NCI-H187 (cell line): ENCODE measurements at places on chromosomes 1 and 21.

GRCh38 chr1:145747398-145748247, 28.3 kb downstream of the CD160 start:
- no peak for DNase-seq

GRCh38 chr1:2587860-2588571, 1.4 kb downstream of the PRXL2B start:
- DNase-seq: no peak

GRCh38 chr1:44808063-44808937, at the start of gene BTBD19:
TSS of gene BTBD19 (plus strand) at chr1:44808523. CDS start at chr1:44808821, 298 bp downstream.
- no peak for DNase-seq

DNA sequence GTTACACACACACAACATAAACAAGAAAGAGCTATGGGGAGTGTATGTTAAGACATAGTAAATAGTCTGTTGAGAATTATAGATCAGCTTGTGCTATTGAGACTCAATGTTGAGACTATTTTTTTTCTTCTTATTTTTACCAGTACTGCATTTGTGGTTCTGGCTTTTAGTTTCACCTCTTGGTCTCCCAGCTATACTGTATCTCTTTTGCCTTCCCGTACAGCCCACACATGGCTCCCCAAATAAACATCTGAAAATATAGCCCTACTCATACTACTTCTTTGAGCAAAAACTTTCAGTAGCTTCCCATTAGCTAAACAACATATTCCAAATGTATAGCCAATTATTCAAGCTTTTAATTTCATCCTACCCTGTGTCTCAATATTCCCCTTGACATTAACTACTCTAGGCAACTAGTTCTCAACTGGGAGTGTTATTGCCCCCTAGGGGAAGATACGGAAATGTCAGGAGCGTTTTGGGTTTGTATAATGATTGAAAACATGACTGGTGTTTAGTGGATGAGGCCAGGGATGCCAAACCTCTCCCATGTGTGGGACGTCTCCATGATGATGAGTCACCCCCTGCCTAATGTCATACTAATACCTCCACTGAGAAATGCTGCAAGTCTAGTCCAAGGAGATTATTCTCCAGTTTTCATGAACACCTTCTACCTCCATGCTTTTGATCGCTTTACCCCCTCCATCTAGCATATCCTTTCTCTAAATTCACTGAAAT, 6.8 kb downstream of the RPE65 start:
- no peak for DNase-seq

DNA sequence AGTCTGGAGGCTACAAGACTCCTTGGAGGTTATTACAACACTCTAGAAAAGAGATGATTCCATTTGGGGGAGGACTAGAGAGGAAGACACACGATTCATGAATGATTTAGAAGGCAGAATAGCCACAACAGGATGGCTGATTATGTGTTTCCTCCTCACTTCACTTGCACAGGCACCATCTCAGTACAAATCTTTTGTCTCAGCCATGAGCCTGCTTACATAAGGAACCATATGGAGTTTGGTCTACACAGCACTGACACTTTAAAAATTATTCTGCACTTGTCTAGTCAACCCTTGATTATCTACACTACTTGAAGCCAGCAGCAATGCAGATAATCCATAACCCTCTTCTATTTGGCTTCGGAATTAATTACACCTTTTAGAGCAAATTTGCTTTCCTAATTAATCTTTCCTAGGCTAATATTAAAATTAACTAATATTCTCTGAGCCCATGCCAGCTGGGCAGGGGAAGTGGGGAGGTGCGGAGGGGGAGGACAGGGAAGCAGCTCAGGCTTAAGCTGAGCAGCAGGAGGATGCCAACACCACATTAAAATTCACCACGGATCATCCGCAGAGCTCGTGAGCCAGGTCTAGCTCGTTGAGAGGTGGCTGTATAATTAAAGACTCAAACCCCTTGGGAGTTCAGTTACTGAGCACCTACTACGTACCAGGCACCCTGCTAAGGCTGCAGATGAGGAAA, 3.2 kb upstream of the LEMD1 start:
- DNase-seq: no peak

DNA sequence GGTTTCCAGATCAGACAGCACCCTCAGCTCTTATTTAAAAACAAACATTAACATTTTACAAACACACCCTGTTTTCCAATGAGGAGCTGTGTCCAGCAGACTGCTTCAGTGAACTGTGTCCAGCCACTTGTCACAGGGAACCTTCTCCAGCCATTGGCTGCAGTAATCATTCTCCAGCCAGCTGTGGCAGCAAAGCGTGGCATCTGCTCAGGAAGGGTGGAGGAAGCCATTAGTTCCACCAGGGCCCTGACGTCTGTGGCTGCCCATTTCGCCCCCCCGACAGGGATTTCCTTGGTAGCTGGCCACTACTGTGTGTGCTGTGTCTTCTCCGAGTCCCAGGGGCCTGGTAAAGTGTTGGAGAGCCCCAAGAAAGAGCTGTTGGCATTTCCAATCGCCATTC, 62.9 kb upstream of the SELENON start:
- DNase-seq: no peak

GRCh38 chr21:45735259-45736000, 91.9 kb downstream of the PCBP3 start:
- DNase-seq: no peak

GRCh38 chr1:28926629-28927265, 12.4 kb downstream of the EPB41 start:
- no peak for DNase-seq

- no peak for DNase-seq
Measured at GRCh38 chr21:39568361-39568760, 44.4 kb upstream of the B3GALT5 start.

DNA sequence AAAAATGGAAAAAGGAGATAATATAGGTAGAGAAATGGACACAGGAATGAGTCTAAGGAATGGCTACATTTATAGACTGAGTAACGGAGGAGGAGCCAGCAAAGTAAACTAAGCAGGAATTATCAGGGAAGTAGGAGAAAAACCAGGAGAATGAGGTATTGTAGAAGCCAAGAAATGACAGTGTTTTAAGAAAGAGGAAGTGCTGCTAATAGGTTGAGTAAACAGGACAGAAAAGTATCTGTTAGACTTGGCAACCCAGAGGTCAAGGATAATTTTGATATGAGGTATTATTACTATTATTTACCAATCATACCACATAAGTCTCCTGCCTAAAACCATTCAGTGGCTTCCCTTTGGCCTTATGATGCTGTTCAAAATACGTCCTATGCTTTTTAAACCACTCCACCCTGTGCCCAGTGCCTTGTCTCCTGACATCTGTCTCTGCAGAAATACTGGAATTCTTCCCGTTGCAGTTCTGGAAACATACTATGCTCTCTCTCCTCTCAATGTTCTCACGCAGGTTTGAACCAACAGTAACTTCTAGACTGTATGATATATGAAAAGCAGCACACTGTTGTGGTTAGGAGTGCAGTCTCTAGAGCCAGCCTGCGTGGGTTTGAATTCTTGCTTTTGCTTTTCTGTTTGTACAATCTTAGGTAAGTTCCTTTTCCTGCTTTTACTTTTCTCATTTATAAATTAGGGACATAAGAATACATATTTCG, 24.6 kb upstream of the NEK7 start:
- DNase-seq: no peak

- DNase-seq: no peak
Measured at GRCh38 chr1:234135501-234135900, 231.0 kb downstream of the SLC35F3 start.
